K562 (cell line): ENCODE measurements at places on chromosomes 5 and 9. TPM values are rescaled to one million over a fixed set of nuclear protein-coding genes. Genes with fewer than 3 reads are reported as not detected.

The CLIC3 gene
- 0.18 and 0.29 TPM in 2 replicates for total RNA-seq

The BRINP1 gene
- not detected in 2 replicates for total RNA-seq

The THG1L gene
- 21.8 and 22.4 TPM in 2 replicates for total RNA-seq

GRCh38 chr9:85322592-85322991, 419.2 kb downstream of the AGTPBP1 start:
- no peak overlapping the region for H3K4me3 ChIP-seq
- no peaks in the 10 kb centered on the region for H3K27me3 ChIP-seq
- no peaks in the 10 kb centered on the region for H3K36me3 ChIP-seq
- DNase-seq: no peak
- no peak overlapping the region for H3K27ac ChIP-seq

- no peaks in the 10 kb centered on the region for H3K4me1 ChIP-seq
- H3K4me3 ChIP-seq: no peak overlapping the region
- no peaks in the 10 kb centered on the region for H3K27me3 ChIP-seq
- no peaks in the 10 kb centered on the region for H3K36me3 ChIP-seq
These were observed 629.5 kb downstream of the KCTD16 start for GRCh38 chr5:144800169-144800568.

- no peaks in the 10 kb centered on the region for H3K36me3 ChIP-seq
- H3K27ac ChIP-seq: no peak overlapping the region
These were observed 51.5 kb downstream of the KLF9 start for GRCh38 chr9:70362952-70363351.

- H3K27ac ChIP-seq: peak overlapping the region; percentile 19; the same call in 1 of the 3 replicates
- H3K36me3 ChIP-seq: peaks cover 4% of the 10 kb centered on the region; the same call in 1 of the 3 replicates
- H3K4me1 ChIP-seq: peaks cover 39% of the 10 kb centered on the region
- no peaks in the 10 kb centered on the region for H3K27me3 ChIP-seq
- H3K4me3 ChIP-seq: no peak overlapping the region
- DNase-seq: no peak
These were observed 5.1 kb upstream of the RALGDS start for GRCh38 chr9:133125941-133126696.

GRCh38 chr5:107468276-107468675, 202.5 kb downstream of the EFNA5 start:
- no peak overlapping the region for H3K4me3 ChIP-seq
- H3K27me3 ChIP-seq: no peaks in the 10 kb centered on the region
- no peak overlapping the region for H3K27ac ChIP-seq
- no peaks in the 10 kb centered on the region for H3K4me1 ChIP-seq
- DNase-seq: no peak

DNA sequence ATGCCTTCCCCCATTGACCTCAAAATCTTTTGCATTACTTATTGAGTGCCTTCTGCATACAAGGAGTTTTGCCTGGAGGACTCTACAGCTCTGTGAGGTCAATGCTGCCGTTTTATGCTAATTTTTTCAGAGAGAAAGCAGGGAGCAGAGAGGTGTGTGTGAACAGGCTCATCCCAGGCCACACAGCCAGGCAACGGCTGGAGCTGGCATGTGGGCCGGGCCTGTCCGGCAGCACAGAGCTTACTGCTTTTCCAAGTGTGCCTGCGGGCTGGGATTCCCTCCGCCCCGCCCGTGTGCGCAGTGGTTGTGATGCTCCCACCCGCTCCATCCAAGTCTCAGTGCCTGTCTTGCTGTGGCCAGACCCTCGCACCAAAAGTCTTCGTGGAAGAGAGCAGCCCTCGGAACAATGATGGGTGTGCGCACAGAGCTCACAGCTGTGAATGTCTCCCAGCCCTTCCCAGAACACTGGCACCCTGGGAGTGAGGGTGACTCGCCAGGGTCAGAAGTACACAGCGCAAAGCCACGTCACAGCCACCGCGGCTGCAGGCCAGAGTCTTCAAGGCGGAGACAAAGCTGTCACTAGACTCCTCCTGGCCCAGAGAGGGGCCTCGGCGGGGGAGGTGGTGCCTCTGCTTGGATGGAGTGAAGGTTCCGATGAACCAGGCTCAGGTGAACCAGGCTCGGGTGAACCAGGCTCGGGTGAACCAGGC, 82.8 kb downstream of the COL5A1 start:
- DNase-seq: no peak
- no peaks in the 10 kb centered on the region for H3K36me3 ChIP-seq
- no peaks in the 10 kb centered on the region for H3K27me3 ChIP-seq
- H3K27ac ChIP-seq: no peak overlapping the region
- no peak overlapping the region for H3K4me3 ChIP-seq
